ENCODE measurements at places on chromosomes 6 and 20. TPM values are rescaled to one million over a fixed set of nuclear protein-coding genes. Genes with fewer than 3 reads are reported as not detected.

DNA sequence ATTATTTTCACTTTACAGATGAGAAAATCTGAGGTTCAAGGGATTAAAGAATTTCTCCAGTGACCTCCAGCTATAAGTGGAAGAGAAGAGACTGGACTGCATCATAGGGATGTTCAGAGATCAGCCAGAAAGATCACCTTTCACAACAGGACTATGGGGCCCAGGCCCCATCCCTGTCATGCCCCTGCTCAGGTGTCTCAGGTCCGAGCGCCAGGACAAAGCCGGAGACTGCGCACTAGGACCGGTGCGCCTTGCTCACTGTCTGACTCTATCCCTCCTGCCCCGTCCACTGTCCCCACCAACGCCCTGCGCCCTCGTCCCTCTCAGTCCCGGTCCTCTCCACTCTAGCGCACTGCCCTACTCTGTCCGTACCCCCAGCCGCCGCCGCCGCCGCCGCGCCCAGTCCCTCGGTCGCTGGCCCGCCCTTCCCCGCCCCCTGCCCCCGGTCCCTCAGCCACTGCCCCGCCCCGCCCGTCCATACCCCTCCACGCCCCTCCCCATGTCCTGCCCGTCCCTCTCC, 521 bp upstream of the RAD21L1 start:
- DNase-seq, result no peak

GRCh38 chr6:67722861-67723261, 912.2 kb upstream of the ADGRB3 start:
- no peak for DNase-seq

DNA sequence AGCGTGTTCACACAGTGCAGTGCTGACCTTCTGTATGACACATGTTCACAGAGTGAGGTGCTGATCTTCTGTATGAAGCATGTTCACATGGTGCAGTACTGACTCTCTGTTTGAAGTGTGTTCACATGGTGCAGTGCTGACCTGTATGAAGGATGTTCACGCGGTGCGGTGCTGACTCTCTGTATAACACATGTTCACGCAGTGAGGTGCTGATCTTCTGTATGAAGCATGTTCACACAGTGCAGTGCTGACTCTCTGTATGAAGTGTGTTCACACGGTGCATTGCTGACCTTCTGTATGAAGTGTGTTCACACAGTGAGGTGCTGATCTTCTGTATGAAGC, 10.8 kb upstream of the SERPINB1 start:
- no peak for DNase-seq

DNA sequence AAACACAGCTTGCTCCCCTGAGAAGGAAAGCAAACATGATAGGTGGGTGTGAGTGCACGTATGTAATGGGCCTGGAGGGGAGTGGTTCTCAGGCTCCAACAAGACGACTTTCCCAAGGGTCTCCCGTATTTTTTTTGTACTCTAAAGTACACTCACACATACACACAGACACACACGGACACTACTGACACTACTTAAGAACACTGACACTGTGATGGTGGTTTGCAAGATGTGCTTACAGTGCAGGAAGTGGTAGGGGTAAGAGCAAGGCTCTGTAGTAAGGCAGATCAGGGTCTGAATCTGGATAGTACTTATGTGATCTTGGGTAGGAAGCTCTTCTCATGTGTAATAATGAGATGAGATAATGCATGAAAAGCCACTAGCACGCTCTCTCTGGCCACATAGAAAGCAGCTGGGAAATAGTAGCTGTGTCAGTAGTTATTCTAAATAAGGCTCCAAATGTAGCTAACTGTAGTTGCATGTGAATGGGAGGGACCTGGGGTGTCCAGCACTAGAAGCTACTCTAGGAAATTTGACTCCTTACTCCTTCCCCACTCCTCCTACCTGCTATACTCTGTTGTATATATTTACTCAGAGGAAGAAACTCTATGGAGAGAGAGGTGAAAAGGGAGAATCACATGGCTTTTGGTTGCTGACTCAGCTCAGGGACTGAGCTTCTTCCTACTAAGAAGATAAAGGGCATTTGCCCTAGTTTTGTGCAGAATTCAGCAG, 8.4 kb upstream of the ZBTB24 start:
- no peak for DNase-seq

DNA sequence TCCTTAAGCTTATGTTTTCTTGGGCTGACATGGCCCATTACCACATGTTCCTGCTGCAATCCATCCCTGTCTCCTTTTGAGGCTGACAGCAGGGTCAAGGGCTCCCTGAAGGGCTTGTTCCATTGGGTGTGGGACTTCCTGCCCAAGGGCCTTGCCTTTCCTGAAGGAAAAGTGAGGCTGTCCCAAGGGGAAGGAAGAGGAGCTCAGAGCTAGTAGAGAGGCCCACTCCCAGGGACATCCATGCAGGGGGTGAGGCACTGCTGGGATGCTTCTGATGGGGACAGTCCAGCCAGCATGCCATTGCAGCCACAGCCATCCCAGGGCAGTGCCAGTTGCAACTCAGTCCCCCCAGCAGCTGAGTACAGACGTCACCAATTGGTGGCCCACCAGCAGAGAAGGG, 138.4 kb upstream of the FOXA2 start:
- no peak for DNase-seq

DNA sequence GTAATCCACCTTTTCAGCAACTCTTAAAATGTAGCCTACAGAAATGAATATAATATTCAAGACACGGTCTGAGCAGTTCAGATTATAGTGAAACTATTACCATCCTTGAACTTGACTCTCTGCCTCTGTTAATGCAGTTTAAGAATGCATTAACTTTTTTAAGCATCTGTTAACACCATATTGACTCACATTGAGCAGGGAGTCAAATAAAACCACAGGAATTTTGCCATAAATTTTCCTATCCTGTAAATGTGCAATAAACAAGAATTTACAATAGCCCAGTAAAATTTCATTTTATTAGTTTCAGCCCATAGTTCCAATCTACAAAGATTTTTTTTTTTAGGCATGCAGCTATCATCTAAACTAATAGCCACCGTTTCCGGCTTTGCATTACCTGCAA, 239.2 kb upstream of the DEFB112 start:
- no peak for DNase-seq

GRCh38 chr6:11710311-11710761, 68.3 kb downstream of the ADTRP start:
- DNase-seq, result no peak

DNA sequence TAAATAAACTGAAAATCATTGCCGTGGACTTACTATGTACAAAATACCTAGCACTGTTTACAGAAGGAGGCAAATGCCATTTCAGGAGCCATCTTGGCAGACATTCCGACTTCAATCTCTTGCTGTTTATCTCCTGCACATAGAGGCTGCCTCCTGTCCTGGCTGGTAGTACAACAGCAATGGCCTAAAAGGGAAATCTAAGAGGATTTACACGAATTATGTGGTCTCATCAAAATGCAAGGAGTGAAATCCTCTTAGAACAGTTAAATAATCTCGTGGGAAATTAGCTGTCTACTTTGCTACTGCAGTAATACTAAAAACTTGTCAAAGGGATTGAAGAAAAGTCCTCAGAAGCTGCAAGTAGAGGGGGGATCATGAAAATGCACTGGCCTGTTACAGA, 82.2 kb upstream of the SLC2A12 start:
- no peak for DNase-seq

DNA sequence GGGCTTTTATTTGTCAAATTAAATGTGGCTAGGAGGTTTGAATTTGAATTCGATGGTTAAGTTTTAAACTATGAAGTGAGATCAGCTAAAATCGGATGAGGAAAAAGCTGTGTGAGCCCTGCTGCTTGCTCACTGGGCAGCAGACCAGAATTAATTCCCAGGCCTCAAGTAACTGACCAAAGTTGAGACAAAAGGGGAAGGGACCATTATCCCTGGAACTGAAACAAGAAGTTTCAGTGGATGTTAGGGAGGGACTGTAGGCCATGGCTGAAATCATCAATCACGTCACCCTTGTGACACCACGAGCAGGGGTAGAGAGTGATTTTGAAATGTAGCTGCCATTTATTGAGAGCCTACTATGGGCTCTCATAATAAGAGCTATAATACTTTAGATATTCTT, 7.0 kb upstream of the PRSS35 start:
- no peak for DNase-seq

DNA sequence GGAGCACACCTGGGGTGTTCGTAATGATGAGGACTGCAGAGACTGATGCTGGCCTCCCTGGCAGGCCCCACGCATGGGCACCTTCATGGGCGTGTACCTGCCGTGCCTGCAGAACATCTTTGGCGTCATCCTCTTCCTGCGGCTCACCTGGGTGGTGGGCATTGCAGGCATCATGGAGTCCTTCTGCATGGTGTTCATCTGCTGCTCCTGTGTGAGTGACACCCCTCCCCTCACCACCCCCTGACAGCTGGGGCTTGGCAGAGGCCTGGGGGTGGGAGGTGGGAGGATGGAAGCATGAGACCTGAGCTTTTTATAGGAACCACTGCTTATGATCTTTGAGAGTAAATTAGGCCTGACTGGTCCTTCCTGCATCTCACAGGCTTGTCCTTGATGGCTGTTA, 6.7 kb downstream of the SLC12A5 start:
- no peak for DNase-seq

DNA sequence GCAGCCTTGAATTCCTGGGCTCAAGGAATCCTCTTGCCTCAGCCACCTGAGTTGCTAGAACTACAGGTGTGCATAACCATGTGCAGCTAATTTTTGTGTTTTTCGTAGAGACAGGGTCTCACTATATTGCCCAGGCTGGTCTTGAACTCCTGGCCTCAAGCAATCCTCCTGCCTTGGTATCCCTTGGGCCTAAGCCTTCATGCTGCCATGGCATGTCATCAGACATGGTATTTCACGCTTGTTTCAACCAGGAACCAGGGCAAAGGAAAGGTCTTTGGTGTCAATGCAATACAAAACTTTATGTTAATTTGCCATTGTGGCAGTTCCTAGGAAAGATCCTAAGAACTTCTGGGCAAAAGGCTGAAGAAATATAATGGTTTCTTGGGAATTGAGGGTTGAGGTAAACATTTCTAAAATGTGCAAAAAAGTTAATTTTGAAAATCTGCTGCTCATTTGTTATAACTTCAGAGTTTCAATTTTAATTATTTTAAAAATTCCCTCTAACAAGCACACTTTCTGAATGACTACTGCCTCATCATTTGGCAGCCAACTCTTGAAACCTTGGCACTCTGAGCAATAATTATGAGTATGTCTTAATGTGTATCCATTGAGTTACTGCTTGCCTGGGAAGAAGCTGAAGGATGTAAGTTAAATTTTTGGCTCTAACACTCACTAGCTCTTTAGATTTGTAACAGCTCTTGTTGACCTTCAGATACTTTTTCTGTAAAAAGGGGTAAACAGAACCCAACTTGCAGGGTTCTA, 154.1 kb downstream of the GJA10 start:
- no peak for DNase-seq

GRCh38 chr6:134910593-134910935, 39.3 kb downstream of the ALDH8A1 start:
- no peak for DNase-seq

GRCh38 chr6:52124126-52125121, 37.0 kb upstream of the PKHD1 start:
- DNase-seq, result no peak

GRCh38 chr6:90068264-90068663, 174.0 kb downstream of the GJA10 start:
- no peak for DNase-seq

DNA sequence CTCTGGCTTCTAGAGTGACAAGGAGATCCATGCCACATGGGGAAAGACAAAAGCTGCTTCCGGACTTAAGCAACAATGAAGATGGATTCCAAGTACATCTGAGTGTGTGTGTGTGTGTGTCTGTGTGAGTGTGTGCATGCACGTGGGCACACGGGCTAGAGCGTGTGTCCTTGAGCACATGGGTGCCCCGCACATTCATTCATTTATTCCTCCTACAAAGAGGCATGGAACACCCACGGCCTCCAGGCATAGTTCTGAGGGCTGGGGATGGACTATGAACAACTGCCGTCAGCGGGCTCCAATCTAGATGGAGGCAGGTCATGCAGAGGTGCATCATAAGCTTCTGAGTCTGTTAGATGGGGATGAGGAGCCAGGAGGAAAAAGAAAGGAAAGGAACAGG, 49.1 kb downstream of the GRM4 start:
- DNase-seq, result no peak

GRCh38 chr6:149174962-149175361, 142.6 kb upstream of the TAB2 start:
- no peak for DNase-seq

DNA sequence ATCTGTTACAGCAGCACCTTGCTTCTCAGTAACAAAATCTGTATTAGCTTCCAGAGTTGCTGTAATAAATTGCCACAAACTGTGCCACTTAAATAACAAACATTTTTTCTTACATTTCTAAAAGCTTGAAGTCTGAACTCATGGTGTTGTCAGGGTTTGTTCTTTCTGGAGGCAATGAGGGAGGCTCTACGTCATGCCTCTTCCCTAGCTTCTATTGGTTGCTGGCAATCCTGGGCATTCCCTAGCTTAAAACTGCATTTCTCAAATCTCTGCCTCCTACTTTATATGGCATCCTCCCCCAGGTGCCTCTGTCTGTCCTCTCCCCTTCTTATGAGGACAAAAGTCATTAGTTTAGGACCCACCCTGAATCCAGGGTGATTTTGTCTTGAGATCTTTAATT, 41.6 kb upstream of the TMEM244 start:
- no peak for DNase-seq

GRCh38 chr6:37669887-37670437, 27.7 kb downstream of the MDGA1 start:
- DNase-seq, result no peak

GRCh38 chr6:13485923-13486562, 1.4 kb downstream of the GFOD1 start:
- DNase-seq, result peak; percentile 12

- DNase-seq, result peak; percentile 31
Measured at GRCh38 chr20:35344354-35344837, 52.2 kb upstream of the FAM83C start.

GRCh38 chr20:38515631-38516030, 43.0 kb downstream of the RALGAPB start:
- no peak for DNase-seq

- no peak for DNase-seq
Measured at GRCh38 chr6:39225946-39226437, 3.3 kb downstream of the KCNK5 start.

GRCh38 chr20:10927936-10928840, 254.4 kb upstream of the JAG1 start:
- DNase-seq, result no peak

DNMT3B gene
- 0.41 TPM for total RNA-seq

DEFB113 gene
- total RNA-seq, result not detected

DSP gene
- total RNA-seq, result 60.6 TPM

GSTA4 gene
- total RNA-seq, result 62.2 TPM

TCF15 gene
- 0.55 TPM for total RNA-seq

OPN5 gene
- total RNA-seq, result not detected

All from prostate gland (tissue), 2 donors.